ENCODE measurements at places on chromosomes 12 and 14.

DNA sequence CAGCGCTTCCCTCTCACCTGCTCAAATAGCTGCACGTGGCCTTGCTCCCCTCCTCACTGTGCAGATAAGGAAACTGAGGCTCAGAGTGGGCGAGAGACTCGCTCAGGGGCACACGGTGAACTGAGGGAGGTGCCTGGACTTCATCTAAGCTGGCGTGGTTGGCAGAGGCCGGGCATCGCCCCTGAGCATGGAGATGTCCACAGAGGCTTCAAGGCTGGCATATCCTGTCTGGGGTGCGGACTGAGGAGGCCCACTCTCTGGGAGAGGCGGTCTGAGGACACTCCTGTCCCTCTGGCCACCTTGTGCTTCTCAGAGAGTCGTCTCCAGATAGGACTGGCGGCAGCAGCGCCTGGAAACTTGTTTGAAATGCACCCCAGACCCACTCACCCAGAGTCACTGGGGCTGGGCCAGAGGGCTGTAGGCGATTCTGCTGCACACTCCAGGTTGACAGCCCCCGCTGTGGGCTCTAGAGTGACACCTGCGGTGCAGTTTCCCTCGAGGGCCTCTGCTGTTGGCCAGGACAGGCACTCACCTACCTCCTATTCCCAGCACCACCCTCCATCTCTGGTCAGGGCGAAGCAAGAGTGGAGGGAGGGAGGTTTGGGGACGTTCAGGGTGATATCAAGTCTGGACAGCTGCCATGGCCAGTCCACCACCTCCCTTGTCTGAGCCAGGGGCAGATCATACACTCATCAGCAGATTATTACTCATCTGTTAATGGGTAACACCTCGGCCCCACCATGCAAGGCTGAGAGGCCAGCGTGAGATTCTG is 11.2 kb upstream of the LBHD2 start:
- no peak for DNase-seq

DNA sequence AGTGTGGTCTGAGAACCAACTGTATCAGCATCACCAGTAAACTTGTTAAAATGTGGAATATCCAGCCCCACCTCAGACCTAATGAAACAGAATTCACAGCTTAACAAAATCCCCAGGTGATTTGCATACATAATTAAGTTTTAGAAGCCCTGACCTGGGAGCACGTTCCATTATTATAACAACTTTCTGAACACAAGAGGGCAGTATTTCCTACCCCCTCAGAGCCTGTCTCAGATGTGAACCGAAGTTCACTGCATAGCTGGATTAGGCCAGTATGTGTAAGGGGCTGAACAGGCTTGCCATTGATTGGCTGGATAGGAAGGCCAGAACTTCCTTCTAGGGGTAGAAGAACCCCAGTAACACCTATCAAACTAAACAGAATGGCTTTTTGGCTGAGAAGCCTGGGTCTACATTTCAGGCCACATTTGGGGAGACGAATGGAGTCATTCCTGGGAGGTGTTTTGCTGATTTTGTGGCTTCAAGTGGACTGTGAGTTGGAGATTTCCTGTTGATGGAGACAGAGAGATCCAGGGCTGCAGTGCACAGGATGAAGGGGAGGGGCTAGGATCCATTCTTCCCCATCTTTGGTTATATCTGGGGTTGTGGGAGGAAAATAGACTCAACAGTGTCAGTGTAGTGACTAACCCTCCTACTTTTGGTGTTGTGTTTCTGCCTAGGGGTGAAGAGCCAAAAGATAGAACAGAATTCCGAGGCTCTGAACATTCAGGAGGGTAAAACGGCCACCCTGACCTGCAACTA is 94.7 kb upstream of the OR4E1 start:
- no peak for DNase-seq

DNA sequence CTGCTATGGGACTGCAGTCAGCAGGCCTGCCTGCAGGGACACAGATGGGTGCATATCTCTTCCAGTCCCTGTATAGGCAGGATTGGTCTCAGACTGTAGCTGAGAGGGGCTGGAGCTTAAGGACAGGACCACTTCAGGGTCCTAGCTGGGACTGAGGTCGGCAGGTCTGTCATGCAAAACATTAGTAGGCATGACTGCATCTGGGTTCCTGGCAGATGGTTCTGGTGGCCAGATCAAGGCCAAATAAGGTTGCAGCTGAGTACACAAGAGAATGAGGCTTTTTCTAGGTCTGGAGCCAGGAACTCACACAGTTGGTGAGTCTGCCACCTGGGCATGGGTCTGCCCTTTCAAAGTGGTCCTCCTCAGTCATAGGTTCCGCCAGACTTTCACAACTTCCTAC is 155.8 kb downstream of the TPH2 start:
- no peak for DNase-seq

- DNase-seq: peak; percentile 90
Observed at GRCh38 chr12:87920139-87920538, 109.1 kb downstream of the C12orf50 start.

DNA sequence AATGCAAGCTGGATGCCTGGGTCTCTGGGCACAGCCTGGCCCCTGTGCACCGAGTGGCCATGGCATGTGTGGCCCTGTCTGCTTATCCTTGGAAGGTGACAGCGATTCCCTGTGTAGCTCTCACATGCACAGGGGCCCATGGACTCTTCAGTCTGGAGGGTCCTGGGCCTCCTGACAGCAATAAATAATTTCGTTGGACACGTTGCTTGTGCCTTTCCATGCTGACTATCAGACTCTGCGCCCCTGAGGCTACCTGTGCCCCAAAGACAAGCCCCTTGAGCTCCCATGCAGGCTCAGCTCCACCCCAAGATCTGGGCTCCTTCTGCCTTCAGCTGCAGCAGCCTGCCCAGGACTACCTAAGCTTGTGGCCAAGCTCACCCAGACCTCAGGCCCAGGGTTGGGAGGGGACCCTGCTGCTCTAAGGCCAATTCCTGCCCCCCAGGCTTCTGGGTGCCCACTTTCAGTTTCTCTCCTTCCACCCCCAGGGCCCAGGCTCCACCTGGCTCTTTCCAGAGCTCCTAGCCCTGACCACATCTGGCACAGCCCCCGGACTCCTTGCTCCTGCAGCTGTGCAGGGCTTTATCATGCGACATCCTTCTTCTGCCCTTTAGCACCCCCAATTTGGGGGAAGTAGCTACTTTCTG is 11.8 kb downstream of the SERPINA3 start:
- no peak for DNase-seq

DNA sequence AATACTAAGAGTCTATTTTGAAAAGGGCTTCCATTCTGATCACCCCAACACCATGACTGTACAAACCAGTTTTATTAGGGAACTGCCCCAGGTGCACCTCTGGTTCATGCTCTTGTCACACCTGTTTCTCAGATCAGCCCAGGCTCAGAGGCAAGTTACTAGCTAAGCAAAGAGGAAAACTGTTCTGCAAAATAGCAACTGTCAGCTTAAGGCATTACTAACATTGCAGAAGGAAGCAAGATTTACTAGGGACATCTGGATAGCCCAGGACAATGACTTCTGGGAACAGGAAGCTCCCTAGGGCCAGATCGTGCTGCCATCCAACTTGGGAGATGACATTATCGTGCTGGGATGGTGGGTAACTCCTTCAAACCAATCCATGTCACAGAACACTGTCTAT is 30.1 kb downstream of the ANAPC7 start:
- no peak for DNase-seq

GRCh38 chr12:89927226-89927698 is 218.6 kb upstream of the ATP2B1 start:
- DNase-seq: no peak
